ENCODE measurements at places on chromosomes 4 and X.

GRCh38 chrX:155514225-155514624 lies 55.8 kb upstream of the F8A3 start:
- DNase-seq: no peak

DNA sequence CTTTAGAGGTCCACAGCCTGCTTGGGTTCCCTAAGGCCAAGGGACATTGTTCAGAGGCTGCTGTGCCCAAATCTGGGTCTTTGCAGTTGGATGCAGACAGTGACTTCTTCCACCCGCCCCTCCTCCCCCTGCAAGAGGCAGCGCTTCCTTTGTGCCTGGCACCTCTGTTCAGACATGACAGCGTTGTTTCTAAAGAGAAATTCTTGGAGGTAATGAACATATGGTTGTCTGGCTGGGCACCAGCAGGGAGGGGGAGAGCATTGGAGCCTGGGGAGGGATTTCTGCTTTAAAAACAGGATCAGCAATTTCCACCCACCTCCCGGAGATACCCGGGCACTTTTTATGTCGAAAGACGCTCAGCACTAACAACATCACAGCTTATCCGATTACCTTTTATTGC lies 51.5 kb downstream of the PSAPL1 start:
- no peak for DNase-seq

GRCh38 chrX:105210258-105210657 lies 10.2 kb downstream of the TEX13A start:
- DNase-seq: no peak

GRCh38 chrX:373641-374471 lies 12.9 kb downstream of the PPP2R3B start:
- DNase-seq: no peak

DNA sequence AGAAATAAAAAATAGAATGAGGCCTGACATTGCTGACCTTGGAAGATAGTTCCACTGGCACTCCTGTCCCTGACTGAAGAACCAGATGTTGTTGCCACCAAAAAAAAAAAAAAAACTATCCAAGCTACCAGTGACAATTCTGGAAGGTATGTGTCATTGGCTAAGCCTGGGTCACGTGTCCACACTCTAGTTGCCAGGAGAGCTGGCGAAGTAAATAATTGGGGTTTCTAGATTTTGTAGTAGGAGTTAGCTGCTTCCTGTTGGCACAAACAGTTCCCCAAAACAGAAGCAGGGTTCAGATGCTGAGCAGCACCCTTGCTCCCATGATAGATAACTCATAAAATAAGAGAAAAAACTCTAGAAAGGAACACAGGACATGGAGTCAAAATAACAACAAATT lies 20.5 kb downstream of the MND1 start:
- peak; percentile 71 for DNase-seq

DNA sequence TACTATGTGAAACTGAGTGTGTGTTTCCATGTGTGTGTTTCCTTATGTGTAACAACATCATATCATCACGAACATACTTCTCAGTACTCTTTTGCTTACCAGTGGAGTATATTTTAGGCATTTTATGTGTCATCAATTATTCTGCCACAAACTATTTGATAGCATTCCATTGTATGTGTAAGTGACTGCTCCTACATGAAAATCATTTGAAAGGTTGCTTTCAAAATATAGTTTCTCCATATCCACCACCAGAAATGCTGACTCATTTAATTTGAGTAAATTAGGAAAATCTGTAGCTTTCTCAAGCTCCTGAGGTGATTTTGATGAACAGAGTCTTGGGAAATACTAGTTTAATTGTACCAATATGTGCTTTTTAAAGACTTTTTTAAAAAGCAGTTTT lies 376.2 kb downstream of the PCDH18 start:
- no peak for DNase-seq

DNA sequence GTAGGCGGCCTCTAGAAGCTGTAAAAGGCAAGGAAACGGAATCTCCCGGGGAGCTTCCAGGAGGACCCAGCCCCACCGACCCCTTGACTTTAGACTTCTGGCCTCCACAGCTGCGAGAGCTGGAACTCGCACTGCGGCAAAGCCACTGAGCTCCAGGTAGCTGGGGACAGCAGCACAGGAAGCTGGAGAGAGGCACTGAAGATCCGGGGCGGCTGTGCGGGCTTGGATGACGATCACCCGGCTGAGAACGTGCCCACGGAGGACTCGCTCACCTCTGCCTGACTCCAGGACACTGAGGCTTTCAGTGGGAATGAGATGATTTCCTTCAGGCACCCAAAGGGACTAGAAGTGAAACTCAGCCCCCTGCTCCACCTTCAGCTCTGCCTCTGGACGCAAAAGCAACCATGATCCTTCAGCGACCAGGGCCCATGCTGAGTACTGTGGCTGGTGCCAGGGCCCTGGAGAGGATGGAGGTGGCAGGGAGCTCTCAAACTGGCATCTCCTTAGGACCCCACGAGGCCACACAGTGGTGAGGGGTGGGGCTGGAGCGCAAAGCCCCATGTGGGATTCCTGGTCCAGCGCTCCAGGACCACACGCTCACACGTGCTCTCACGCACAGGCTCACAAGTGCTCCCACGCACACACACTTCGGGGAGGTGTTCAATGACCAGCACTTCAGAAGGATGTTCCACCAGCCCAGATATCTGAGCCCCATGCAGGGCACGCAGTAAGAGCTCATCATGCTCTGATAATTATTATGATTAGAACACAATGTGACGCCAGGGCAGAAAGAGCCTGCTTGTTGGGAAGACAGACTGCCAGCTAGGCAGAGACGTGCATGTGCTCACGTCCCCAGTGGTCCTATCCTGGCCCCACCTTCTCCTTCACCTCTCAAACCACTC lies 47.2 kb downstream of the ADRA2C start:
- no peak for DNase-seq

DNA sequence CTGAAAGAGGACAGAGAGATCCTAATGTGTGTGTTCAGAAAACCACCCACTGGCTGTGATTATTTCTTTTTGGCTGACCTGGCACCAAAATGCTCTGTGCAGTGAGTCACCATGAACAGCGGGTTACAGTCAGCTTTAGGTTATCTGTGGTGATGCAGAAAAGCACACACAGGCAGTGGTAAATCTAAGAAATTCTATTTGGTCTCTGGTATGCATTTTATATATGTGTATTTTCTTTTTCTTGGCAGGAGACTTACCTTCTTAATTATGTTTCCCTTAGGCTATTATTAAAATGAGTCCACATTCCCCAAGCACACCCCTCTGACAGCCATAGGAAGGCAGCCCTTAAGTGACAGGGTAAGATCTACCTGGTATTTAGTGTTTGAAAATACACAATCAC lies 79.1 kb upstream of the TFDP3 start:
- DNase-seq: no peak

DNA sequence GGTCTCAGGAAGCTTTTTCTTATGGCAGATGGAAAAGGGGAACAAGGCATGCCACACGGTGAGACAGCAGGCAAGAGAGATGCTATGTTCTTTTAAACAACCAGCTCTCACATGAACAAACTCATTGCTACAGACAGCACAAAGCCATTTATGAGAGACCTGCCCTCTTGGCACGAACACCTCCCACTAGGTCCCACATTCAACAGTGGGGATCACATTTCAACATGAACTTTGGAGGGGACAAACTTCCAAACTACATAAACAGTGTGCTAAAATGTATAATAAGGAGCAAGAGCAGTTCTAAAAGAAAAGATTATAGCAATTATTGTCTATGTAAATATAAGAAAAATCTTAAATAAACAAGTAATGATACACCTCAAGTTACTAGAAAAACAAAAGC lies 391.8 kb upstream of the CPXCR1 start:
- no peak for DNase-seq

GRCh38 chrX:49308604-49309269 lies 5.3 kb downstream of the GAGE10 start:
- DNase-seq: no peak

DNA sequence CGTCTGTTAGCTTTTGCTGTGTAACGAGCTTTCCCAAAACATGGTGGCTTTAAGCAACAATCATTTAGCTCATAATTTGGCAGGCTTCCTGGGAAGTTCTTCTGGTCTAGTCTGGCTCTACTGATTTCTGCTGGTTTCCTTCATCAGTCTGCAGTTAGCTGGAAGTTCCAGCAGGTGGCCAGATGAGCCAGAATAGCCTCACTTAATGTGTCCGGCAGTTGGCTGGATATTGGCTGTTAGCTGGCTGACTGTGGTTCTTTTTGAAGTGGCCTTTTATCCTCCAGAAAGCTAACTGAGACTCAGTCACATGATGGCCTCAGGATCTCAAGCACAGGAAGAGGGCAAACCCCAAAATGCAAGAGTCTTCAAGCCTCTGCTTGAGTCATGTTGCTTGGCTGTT lies 34.9 kb downstream of the FTHL17 start:
- DNase-seq: no peak

DNA sequence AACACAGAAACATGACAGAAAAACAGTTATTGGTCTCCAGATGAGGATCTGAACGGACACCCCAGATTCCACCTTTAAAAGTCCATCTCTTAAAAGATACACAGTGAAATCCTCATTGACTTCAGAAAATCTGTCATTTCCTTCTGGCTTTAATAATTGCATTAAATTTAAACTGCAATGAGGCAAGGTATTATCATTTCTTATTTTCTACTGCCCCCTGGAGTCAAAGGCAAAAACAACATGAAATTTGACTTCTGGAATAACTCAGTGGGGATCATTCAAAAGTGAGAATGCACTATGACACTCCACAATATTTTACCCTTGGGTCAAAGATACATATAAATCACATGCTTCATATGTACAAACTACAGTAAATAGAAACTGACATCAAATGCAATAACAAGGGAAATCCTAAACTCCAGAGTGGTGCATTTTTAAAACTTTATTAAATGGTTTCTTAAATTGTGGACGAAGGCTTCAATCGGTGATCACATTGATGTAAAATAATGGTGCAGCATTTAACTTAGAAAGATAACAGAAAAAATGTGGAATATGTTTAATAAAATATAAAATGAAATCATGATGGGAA lies 56.4 kb upstream of the SPANXN1 start:
- DNase-seq: no peak

GRCh38 chrX:99301990-99302389 lies 1108.1 kb downstream of the PCDH19 start:
- no peak for DNase-seq

DNA sequence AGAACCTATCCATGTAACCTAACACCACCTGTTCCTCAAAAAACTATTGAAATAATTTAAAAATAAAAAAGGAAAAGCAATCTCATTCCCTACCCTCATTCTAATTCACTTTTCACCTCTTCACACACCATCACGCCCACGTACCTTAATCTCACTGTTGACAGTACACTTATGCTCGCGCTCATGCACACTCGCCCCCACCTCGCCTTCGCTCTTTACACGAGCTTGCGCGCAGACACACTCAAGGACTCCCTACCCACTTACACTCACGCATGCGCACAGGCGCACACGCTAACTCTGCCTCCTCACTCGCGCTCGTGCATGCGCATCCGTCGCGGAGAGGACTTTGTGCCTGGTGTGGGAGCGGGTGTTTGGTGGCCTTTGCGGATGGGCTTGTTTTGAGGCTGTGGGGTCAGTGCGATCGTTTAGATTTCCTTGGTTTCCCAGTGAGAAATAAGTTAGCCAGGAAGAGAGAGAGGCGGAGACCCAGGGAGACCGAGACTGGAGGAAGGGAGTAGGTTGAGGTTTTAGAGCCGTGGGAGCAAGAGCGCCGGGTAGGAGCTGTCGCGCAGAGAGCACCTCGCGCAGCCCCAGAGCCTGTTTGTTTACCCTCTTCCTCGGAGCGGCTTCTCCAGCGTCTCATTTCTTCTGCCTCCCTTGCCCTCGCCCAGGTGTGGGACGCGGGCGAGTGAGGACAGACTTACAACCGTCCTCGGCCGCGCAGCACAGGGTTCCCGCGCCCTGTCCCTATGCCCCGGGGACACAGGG lies 8.1 kb upstream of the GSX2 start:
- DNase-seq: peak; percentile 15

DNA sequence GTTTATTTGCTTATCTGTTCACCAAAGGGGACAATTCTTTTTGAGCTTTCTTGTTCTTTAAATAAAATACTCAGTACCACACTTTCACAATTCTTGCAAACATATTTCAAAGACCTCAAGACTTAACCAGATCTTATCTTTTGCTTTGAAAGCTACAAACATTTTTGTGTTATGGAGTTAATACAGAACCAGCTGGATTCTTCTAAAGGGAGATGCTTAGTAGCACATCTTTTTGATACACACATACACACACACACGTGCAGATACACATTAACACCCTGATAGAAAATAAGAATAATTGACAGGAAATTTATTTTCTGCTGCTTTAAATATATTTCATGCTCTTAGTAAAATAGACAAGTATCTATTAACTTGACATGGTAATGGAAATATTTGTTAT lies 379.1 kb downstream of the SH2D1A start:
- no peak for DNase-seq

GRCh38 chr4:165388756-165389155 lies 9.9 kb downstream of the CPE start:
- DNase-seq: no peak

DNA sequence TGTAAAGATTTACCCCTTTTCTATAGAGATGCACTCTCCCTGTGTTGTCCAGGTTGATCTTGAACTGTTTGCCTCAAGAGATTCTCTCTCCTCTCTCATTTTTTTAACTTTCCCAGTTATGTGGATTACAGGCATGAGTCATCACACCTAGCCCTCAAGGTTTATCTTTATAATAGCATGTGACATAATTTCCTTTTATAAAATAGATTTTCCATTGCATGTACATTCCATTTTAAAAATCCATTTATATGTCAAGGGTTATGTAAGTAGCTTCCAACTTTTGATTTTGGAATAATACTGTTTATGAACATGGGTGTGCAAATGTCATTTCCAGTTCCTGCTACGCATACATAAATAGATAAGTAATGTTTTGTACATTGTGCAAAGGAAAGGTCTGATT lies 20.6 kb downstream of the ZNF721 start:
- DNase-seq: no peak

GRCh38 chr4:127018381-127018780 lies 614.4 kb upstream of the INTU start:
- no peak for DNase-seq

DNA sequence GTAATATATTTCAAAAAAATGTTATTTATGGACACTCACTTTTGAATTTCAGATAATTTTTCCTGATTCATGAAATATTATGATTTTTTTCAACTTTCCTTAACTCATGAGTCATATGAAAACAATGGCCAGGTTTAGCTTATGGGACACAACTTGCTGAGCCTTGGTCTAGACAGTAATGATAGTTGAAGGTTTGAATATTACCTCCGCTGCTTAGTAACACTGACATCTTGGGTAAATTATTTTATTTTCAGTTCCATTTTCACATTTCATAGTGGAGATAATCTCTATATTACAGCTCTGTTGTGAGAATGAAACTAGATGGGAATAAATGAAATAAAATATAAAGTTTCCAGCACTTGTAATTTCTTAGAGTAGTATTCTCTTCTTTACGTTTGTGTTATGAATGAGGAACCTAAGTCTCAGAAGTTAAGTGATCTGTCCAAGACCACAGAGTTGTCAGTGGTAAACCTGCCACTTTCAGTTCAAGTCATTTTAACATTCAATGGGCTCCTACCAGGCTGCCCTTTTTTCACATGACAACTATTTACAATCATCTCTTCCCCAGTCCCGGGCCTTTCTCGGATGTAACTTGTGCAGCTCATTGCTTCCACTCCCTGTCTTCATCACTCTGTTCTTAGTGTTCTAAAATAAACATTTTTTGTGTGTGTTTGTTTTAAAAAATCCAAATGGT lies 46.8 kb upstream of the GC start:
- DNase-seq: no peak

- no peak for DNase-seq
Measured at GRCh38 chr4:6341696-6342095, 72.0 kb downstream of the WFS1 start.
